ENCODE measurements at places on chromosomes 1 and 21. TPM values are rescaled to one million over a fixed set of nuclear protein-coding genes. Genes with fewer than 3 reads are reported as not detected.

Gene LCE2B
- not detected for total RNA-seq

Gene DSCAM
- 0.15 TPM for total RNA-seq

Gene DHRS3
- 37.8 TPM for total RNA-seq

GRCh38 chr1:178651742-178652141, 73.3 kb upstream of the RALGPS2 start:
- no peak for DNase-seq

- no peak for DNase-seq
Observed at GRCh38 chr21:17352996-17353655, 159.7 kb upstream of the CXADR start.

Gene ERRFI1
- total RNA-seq, result 46.1 TPM

GRCh38 chr1:200960236-200960947, 63.1 kb downstream of the KIF21B start:
- no peak for DNase-seq

Gene MSH4
- 0.22 TPM for total RNA-seq

Gene SPRR2E
- total RNA-seq, result not detected

Gene KCTD3
- total RNA-seq, result 55.6 TPM

Gene SLC5A3
- 19.4 TPM for total RNA-seq

GRCh38 chr1:203581841-203582240, 44.8 kb upstream of the ATP2B4 start:
- no peak for DNase-seq

Gene CELA2A
- not detected for total RNA-seq

- DNase-seq, result no peak
Observed at GRCh38 chr21:36021251-36021837, 39.0 kb downstream of the SETD4 start.

DNA sequence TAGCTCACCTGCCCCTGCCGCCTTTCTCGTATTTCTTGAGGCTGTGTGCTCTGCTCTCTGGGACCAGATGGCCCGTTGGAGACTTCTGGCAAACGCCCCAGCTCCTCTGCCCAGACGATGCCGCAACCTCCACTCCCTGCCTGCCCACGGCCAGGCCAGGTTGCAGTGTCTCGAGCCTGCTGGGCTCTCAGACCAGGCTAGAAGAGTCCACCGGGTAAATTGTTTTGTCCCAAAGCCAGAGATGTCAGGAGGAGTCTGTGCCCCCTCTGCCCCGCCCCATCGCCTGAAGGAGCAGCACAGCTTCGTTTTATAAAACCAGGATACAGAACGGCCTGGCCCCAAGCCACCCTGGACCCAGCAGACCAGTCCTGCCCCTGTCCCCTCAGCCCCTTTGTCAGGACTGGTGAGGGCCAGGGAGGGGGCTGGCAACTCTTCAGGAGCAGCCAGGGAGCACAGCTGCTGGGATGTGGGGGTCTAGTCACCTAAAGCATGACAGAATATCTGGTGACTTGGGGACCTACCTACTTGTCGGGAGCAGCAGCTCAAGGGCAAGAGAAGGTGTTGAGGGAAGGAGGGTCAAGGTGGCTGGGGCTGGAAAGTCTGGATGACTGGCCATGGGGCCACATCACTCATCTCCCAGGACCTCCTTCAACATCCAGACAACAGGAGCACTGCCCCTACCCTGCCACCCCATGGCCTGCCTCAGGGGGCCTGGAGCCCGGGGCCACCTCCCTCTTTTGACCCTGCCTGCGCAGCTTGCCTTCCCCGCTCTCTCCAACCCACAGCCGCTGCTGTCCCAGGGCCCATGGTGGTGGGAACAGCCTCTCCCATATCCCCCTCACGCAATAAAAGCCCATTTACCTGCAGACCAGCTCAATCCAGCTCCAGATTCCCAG, 33.9 kb upstream of the LBR start:
- no peak for DNase-seq

DNA sequence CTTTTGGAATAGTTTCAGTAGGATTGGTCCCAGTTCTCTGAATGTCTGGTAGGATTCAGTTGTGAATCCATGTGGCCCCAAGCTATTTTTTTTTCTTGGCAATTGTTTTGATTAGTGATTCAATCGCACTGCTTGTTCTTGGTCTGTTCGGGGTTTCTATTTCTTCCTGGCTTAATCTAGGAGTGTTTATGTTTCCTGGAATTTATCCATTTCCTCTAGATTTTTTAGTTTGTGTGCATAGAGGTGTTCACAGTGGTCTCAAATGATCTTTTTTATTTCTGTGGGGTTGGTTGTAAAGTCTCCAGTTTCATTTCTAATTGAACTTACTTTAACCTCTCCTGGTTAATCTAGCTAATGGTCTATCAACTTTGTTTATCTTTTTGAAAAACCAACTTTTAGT, 117.6 kb downstream of the NME7 start:
- DNase-seq, result no peak

Gene TEX38
- total RNA-seq, result not detected

DNA sequence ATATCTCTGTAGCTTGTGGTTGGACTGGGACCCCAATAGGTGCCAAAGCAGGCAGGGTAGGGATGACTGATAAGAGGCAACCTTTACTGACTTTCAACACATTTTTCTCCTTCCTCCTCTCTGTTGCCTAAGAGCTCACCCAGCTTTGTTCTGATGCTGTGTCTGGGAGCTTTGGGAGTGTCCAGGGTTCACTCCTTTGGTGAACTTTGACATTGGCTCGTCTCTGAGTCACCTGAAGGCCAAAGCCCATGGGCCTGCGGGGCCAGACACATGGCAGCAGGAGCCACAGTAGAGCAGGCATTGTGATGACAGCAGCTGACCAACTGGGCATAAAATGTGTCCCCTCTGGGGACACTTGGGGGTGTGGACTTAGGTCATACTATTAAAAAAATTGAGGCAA, 99.5 kb upstream of the ZNF644 start:
- peak; percentile 38 for DNase-seq

Measured in H1 (cell line).